ENCODE measurements at places on chromosomes 5 and 9.

GRCh38 chr5:158869092-158869491 is 230.6 kb downstream of the EBF1 start:
- DNase-seq = no peak

DNA sequence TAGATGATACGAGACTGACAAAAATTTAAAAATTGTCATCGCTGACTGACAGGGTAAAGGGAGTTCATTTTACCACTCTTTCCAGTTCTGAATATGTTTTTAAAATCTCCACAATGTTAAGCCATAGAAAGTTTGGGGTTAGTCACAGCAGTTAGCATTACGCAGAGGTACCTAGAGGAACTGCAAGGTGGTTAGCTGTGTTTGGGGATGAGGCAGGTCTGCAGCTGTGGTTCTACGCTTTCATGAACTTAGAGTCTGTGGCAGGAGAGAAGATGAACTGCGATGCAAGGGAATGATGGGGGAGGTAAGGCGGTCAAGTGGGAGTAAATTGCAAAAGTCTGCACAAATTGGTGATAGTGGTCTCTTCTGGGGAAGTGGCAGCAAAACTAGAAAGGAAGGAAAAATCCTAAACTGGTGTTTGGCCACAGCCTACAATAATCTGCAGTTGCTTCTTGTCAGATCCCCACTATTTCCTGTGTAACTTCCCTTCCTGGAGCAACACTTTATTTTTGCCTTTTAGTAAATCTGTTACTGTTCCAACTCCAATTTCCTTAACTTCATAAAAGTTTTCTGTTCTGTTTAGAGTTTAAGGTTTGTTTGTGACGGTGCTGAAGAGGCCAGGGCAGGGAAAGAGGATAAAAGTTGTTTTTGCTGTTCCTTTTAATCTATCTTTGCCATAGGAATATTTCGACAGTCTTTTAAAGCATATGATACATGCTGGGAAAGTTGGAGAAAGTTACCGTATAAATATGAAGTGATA is 38.6 kb upstream of the SNX2 start:
- no peak for DNase-seq

DNA sequence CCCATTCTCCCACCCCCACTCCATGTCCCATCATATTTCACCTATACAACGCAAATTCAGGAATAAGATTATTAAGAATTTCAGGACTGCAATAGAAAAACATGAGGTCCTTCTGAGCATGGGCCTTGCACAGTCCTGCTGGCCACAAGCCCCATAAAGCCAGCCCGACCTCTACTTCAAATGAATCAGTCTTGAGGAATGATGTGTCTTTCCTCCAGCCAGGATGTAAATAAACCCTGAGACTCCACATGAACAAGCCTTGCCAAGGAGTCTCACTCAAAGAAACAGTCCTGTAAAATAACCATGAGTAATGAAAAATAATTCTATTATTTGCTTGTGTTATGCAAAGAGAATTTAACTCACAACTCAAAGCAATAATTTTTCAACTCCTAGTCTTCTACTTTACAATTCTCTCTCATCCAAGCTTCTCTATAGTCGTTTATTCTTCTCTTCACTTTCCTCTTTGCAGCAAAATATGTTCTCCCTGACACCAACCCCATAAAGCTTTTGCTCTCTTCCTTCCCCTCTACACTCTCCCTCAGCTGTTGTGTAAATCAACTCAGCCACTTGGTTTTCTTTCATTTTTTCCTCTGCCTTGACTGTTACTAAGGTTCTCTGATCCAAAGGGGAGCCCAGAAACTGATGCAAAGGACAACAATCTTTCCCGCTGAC is 140.1 kb upstream of the MOCS2 start:
- no peak for DNase-seq

- no peak for DNase-seq
Measured at GRCh38 chr9:27625751-27626150, 52.5 kb upstream of the C9orf72 start.

- DNase-seq = no peak
Measured at GRCh38 chr5:132203464-132203818, 24.2 kb downstream of the P4HA2 start.

GRCh38 chr9:72443855-72444254 is 77.6 kb upstream of the TMC1 start:
- no peak for DNase-seq

- no peak for DNase-seq
Measured at GRCh38 chr5:154168395-154168794, 22.1 kb upstream of the GALNT10 start.

DNA sequence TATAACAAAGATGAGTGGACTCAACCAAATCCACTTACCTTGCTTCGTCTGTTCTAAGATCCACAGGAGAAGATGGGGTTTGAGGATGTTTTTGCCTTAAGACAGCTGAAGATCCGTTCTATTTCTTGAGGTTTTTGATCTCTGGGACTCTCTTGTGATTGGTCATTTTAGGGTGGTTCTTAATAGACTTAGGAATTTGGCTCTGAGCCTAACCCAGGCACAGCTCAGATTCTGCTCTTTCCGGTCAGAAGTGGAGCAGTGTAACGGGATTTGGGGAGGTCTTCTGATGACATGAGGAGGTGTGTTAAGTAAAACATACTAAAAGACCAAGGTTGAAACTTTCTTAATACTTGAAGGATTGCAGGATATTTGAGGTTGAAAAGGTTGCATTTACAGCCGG is 166.9 kb downstream of the DMRT2 start:
- DNase-seq = no peak

GRCh38 chr9:110095161-110095595 is 112.8 kb downstream of the C9orf152 start:
- DNase-seq = no peak

- no peak for DNase-seq
Measured at GRCh38 chr5:55823151-55823796, 27.9 kb upstream of the IL31RA start.

DNA sequence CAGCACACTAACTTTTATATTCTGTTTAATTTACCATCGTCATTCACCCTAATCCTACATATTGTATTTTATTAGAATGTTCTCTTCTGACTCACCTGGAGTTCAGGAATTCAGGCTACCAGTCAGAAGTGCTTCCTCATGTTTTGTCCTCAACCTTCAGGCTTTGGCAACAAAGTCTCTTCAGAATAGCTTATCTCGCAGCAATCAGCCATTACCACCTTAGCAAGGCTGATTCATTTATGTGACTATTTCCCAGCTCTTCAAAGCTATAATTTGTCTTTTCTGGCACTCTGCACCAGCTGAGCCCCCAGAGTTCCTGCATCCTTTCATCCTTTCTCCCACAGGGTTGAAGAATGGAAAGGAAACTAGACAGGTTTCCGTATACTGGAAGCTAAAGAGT is 365.5 kb upstream of the CDH18 start:
- no peak for DNase-seq

GRCh38 chr5:74314906-74315305 is 325.6 kb downstream of the ENC1 start:
- no peak for DNase-seq

GRCh38 chr5:143601917-143602333 is 198.4 kb upstream of the NR3C1 start:
- DNase-seq = no peak

DNA sequence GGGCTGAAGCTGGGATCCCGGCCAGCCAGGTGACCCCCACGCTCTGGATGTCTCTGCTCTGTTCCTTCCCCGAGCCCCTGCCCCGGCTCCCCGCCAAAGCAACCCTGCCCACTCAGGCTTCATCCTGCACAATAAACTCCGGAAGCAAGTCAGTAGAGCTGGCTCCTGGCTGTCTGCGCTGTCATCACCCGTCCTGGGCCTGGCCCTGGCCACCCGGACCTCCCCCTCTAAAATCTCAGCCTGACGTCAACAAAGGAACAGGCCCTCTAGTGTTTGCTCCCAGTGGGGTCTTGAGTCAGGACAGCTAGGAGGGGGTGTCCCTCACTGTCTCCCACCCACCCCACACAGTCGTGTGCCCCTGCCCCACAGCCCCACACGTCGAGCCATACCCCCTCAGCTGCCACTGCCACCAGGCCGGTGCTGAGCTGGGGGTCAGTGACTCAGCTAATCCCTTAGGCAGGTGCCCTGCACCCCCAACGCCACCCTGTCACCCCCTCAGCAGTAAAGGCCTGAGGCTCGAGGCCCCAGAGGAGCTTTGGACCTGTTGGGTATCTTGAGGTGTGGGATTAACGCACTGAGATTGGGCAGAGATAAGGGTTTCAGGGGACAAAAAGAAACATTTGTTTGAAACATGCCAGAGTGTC is 1.1 kb upstream of the LCNL1 start:
- DNase-seq = no peak

- no peak for DNase-seq
Measured at GRCh38 chr9:33374190-33374589, 28.2 kb downstream of the AQP7 start.

GRCh38 chr9:136075881-136076678 is 19.0 kb downstream of the NACC2 start:
- DNase-seq = no peak

DNA sequence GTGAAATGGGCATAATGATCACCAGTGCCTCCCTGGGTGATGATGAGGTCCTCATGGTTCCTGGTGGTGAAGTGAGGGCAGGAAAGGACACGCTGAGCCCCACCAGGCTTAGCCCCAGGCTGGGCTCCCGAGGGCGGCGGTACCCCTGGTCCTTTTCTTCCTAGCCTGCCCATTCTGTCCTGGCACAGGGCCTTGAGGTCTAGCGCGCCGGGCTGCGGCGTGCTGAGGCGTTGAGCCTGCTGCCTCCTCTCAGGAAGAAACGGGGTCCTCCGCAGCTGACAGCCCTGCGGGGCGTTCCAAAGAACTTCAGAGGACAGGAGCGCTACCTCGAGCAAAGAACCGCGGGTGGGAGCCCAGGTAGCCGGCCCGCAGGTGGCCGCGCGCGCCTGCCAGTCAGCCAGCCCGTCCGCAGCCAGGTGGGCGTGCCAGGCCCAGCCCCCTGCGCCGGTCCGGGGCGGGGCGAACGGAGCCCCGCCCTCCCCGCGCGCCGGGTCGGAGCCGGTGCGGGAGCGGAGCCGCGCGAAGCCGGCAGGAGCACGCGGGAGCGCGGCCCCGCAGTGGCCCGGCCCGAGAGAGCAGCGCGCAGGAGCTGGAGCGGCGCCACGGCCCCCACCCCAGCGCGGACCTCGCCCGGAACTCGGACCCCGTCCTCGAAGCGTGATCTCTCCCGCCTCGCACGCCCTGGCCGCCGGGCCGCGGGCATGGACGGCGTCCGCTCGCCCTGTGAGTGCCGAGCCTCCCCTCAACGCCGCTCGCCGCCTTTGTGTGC is at the start of gene WNK2:
Gene WNK2 (plus strand): TSS at position 477 of the 769 bp plus-strand sequence. CDS start 791 bp downstream, outside the sequence.
- DNase-seq = peak; percentile 34

DNA sequence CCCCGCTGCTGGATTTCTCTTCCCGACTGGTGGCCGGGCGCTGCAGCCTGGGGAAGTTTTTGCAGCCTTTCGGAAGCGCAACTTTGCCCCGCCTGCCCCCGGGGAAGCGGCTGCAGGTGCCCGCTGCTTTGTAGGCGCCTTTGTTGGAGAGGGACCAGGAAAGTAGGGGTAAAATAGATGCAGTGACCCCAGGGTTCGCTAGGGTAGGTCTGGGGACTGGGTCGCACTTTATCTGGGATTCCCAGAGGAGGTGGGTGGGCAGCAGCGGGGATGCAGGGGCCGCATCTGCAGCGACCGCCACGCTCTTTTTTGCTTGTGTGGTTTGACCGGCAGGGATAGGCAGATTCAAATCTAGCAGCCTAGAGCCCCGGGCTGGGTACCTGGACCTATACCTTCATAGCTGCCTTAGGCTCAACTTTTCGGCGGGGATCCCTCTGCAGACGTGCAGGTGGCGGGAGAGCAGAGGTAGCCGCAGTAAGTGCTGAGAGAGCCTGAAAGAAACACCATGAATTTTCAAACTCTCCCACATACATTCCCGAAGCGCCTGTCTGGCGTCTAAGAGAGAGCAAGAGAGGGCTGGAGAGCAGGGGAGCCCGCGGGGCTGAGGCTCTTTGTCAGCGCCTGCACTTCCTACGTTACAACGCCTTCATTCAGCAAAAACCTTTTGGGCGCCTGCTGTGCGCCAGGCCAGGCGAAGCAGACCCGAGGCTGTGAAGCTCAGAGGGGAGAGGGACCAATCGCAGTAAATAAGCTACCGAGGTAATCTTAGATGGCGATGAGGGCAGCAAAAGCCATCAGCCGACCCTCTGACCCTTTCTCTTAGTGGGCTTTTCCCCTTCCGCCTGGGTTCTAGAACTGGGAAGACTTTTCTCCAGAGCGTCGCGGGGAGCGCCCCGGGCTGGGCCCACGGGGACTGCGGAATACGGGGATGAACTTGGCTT is 642 bp downstream of the SV2C start:
- no peak for DNase-seq

- no peak for DNase-seq
Measured at GRCh38 chr9:110157823-110158664, 49.9 kb downstream of the C9orf152 start.

DNA sequence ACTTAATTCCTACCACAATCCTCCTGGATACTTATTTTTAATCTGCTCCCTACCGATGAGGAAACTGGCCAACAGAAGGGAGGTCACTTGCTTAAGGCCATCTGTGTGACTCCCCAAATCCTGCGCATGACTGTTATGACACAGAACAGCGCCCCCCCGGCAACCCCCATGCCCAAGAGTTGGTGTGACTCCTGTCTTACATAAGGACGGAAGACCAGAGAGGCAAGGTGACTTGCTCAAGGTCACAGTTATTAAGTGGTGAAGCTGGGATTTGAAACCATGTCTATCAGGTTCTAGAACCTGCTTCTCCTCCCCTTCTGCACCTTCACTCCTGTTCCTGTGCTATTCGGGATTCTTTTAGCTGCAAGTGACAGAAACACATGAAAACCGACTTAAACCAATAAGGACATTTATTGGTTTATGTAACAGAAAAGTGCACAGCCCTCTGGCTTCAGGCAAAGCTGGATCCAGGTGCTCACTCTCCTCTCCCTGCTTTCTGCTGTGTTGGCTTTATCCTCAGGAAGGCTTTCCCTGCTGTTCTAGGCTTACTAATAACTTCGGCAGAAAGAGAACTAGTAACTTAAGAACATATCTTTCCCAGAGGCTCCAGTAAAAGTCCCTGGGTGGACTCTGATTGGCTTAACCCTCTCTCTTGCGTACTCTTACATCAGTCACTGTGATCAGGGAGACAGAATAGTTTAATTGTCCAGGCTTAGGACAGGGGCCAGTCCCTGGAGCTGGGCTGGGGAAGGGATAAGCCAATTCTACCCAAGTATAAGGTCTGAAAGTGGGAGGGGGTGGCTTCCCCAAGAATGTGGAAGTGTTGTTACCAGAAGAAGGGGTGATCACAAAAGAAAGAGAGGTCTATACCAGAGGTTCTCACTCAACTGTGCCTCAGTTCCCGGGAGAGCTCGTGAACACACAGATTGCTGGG is 43.7 kb downstream of the FGF18 start:
- DNase-seq = no peak

GRCh38 chr5:35822511-35822910 is 34.2 kb upstream of the IL7R start:
- no peak for DNase-seq

DNA sequence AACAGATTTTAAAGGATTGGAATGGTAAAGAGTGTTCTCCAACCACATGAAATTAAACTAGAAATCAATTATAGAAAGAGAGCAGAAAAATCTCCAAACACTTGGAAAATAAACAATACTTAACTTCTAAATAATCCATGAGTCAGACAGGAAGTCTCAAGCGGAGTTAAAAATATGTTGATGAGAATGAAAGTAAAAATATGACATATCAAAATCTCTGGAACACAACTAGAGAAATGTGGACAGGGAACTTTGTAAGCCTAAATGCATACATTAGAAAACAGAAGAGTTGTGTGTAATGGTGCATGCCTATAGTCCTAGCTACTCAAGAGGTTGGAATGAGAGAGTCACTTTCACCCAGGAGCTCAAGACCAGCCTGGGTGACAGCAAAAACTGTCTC is 47.9 kb upstream of the ZNF618 start:
- no peak for DNase-seq

GRCh38 chr5:545641-546375 is 21.6 kb upstream of the SLC9A3 start:
- no peak for DNase-seq

- no peak for DNase-seq
Measured at GRCh38 chr9:2083479-2083878, 68.3 kb downstream of the SMARCA2 start.

Measured in RKO (cell line).